GM03348 (cell line): ENCODE measurements at places on chromosomes 6 and 20.

DNA sequence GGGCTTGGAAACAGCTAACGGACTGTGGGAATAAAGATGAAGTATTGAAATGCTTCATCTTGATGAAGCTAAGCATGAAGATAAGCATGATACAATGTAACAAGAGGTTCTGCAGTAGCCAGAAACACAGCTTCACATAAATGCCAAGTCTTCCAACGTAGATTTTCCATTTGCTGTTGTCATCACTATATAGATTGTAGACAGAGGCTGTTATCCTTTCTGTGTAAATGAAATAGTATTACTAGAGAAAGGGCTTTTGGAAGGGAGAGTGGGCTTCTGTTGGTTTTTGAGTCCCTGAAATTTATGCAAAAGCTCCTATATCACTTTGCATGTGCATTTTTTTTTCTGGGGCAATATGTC is 649.0 kb downstream of the RNF144B start:
- no peak for DNase-seq

DNA sequence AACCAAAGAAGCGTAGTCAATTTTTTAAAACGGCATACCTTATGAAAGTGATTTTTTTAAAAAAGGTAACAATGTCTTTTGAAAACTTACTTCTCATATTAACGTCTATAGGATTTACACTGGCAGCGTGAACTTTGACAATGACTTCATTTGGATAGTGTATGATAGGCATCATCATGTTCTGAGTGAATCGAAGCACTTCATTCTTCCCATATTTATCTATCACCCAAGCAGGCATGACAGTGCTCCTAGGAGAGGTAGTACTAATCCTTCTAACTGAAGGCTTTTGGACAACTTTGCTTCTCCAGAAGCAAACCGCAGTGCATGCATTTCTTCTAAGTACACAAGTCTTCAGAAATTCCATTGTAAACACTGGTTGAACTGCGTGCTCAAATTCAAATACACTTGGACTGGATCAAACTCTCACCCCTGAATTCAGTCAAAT is 618 bp downstream of the RTN4IP1 start:
- DNase-seq, result no peak

- no peak for DNase-seq
Measured at GRCh38 chr6:100968949-100969348, 87.8 kb upstream of the ASCC3 start.

DNA sequence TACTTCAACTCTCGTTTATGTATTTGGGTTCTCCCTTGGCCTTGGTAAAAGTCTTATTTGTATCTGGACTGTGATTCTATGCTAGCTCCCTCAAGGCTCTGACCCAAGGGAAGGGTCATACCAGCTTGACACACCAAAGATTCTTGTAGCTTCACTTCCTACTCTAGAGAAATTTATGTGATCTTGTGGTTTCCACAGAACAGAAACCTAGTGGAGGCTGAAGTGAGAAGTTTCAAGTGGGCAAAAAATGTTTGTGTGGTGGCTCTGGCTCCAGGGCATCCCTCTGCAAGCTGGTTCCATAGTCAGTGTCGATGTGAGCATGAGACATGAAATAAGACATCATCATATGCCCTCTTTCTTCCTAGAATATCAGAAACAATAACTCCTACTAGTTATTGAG is 48.1 kb upstream of the TNFRSF21 start:
- no peak for DNase-seq
